ENCODE measurements at places on chromosomes 5 and 9.

DNA sequence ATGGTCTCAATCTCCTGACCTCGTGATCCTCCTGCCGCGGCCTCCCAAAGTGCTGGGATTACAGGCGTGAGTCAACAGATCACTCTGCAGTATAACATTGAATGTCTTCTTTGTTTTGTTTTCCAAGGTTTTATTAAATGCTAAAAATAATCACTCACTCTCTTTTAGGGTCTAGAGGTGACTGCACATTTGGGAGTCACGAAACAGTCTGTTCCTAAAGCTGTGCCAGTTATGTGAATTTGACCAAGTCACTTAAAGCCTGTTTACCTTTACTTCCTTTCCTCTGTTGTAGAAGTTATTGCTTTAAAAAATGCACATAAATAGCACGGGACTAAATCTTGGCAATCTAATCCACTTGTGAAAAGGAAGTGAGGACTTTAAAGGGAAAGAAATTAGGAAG is 304.9 kb upstream of the PTGER4 start:
- DNase-seq: no peak

GRCh38 chr5:154118385-154118784 is 72.1 kb upstream of the GALNT10 start:
- DNase-seq: no peak

DNA sequence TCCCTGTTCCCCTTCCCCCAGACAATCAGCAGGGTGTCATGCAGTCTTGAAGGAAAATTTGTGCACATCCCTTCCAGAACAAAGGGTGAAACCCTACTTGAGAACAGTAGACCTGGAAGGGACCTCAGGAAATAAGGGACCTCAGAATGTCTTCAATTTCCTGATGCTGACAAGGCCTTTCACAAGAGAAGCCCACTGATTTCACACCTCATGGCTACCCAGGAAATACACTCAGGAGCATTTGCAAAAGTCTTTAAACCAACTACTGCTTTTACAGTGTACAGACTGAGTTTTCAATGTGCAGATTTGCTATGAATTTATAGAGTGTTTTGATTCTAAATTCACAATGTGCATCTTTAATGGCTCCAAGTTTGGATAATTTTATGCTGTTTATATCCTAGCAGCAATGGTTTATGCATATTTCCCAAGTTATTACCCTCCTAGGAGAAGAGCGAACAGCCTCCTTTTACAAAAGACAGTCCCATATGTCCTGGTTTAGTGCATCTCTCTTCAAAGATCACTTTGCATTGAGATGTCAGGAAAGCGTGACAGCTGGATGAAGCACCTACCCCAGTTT is 74.8 kb downstream of the GALNT10 start:
- peak; percentile 51 for DNase-seq

GRCh38 chr9:13295556-13295955 is 16.1 kb upstream of the MPDZ start:
- DNase-seq: peak; percentile 21

DNA sequence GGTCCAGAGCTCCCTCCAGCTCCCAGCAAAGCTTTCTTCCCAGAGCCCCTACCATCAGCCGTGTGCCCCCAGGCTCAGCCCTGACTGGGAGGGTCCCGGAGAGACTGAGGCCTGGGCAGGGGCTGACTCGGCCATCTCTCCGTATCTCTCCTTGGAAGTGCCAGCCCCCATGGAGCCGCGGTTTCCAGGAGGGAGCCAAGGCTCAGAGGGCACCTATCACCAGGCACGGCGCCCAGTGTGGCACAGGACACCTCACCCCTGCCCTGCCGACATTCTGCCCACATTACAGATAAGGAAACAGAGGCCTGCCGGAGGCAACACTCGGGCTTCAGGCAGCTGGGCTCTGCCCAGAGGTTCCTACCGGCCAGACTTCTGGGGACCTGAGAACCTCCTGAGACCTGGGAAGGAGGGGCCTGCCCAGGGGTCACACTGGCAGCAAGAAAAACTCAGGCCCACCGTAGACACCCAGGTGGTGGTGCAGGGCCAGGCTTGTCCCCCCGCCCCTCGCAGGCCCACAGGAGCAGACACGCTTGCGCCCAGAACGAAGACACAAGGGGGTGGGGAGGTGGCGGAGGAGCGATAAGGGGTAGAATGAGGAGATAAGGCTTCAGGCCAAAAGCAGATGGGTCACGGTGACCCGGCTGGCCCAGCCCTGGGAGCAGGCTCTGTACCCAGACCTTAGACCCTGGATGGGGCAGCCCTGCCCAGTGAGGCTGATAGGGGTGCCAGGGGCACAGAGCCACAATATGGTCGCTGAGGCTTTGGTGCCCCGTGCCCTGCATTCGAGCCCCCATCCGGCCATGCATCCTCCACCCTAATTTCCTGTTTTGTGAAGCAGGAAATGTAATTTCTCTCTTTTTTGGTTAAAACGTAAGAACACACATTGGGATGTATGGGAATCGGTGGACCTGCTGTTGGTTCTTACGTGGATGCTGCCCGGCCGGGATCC is 11.8 kb downstream of the NR5A1 start:
- no peak for DNase-seq

- DNase-seq: no peak
Observed at GRCh38 chr9:87193925-87194868, 246.9 kb upstream of the GAS1 start.

- DNase-seq: no peak
Observed at GRCh38 chr5:168314735-168315411, 23.4 kb downstream of the WWC1 start.

- peak; percentile 75 for DNase-seq
Observed at GRCh38 chr9:17578911-17579793, at the start of gene SH3GL2. Gene SH3GL2 (plus strand): TSS chr9:17579066.
